ENCODE measurements at places on chromosomes 16 and 17.

- DNase-seq = no peak
These were observed 2.2 kb upstream of the AURKB start for GRCh38 chr17:8212312-8213180.

DNA sequence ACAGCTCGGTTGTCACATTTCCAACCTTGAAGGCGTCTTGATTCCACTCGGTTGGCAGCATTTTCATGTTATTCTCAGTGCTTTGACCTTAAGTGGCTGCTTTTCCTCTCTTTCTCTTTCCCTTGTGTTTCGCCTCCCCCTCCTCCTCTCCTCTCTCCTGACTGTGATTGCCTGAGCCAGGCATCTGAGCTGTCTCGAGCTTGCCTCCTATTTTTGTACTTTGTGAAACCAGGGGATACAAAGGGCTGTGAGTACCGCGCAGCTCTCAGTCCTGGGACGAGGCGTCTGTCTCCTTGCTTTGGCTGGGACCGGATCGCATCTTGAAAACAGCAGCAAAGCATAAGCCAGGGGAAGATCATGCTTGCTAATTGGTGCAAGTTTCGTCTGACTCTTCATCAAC is 48.8 kb upstream of the SDK2 start:
- no peak for DNase-seq

DNA sequence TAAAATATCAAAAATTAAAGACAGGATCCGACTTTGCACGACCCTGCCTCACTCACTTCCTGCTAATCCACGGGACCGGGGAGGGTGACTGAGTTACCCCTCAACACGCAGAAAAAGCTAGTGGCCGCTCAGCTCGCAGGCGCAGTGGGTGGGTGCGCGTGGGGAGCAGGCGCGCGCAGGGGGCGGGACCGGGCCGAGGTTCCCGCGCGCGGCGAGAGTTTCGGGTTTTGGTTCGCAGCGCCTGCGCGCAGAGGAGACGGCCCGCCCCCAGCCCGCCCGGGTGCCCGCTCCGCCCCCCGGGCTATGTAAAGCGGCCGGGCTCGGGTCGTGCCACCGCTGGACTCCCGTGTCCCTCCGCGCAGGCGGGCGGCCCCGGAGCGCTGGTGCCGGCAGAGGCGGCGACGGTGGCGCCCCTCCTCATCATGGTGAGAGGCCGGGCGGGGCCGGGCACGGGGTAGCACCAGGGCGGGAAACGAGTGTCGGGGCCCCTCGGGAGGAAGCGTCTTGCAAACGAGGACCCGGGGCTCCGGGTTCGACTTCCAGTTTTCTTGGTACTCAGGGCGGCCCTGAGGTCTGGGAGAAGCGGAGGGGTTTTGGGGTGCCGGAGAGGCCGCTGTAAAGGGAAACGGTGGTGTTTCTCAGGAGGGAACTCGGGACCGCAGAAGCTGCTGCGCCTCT is at the start of gene CNP:
Gene CNP (plus strand): TSS at position 333 of the 678 bp plus-strand sequence. CDS start 90 bp downstream, at position 423.
- peak; percentile 93 for DNase-seq

GRCh38 chr16:17964196-17964595 is 372.3 kb downstream of the NPIPA8 start:
- peak; percentile 11 for DNase-seq

- DNase-seq = peak; percentile 47
These were observed 36.0 kb upstream of the FBXO47 start for GRCh38 chr17:39002991-39003715.

- DNase-seq = no peak
These were observed 158.9 kb upstream of the FAM20A start for GRCh38 chr17:68760141-68760475.

- DNase-seq = peak; percentile 57
These were observed 1.0 kb downstream of the HERPUD1 start for GRCh38 chr16:56932721-56933619.

GRCh38 chr17:27631411-27631760 is 398 bp downstream of the LGALS9 start:
- DNase-seq = no peak

GRCh38 chr17:535198-535597 is 179.4 kb downstream of the VPS53 start:
- no peak for DNase-seq

GRCh38 chr16:82043680-82044584 is 8.9 kb downstream of the HSD17B2 start:
- peak; percentile 79 for DNase-seq

DNA sequence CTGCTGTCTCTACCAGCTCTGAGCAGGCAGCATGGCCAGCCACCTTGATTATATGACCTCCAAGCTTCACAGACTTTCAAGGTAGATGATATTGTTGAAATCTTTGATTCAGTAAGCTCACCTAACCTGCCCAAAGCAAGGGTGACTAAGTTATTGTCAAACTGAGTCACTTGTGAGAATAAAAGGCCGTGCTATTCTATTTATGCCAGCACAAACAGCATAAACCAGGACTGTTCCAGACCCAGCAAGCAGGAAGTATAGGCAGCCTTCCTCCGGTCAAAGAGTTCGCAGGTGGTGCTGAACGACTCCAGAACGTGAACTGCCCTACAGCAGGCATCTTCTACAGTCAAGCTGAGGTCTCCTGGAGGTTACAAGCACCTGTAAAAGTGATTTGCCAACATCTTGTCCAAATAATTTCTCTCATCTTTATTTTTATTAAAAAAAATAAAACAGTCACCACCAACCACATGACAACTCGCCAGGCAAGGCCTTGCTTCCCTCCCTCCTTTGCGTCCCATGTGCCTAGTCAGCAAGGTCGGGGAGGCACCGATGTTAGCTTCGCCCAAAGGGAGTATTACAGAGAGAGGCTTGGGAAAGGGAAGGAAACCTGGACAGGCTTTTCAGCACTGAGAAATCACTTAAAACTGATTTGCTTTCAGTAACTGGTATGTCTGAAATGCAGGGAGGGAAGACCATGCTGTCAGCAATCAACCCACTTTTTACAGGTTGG is 10.8 kb downstream of the ARL2BP start:
- no peak for DNase-seq

DNA sequence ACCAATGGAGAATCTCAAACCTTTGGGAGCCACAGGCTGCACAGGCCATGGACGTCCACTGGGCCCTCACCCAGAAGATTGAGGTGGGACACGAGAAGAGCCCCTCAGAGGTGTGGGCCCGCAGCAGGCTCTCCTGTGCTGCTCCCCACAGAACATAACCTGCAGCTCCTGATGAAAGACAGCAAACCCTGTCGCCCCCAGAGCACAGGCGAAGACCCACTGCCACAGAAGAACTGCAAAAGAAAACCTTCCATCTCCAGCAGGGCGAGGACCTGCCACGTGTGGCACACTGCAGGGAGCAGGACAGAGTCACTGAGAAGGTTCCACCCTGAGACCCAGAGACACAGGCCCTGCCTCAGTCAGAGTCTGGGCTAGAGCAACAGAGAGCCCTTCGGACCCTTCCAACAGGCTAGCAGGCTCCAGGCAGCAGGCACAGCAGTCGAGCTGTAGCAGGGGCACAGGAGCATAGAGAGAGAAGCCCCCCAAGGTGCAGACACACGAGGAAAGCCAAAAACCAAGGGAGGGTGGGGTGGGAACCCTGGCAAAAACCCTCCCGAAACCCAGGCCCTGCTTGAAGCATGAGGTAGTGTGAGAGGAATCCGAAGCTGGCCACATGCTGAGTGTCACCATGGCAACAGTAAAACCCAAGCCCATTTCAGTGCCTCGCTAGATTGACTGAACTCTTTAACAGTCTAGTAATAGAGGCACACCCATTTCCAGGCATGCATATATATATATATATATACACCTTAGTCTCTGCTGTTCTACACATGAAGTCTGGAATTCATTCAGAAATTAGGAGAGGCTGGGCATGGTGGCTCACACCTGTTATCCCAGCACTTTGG is 60.0 kb upstream of the CHMP6 start:
- peak; percentile 95 for DNase-seq

DNA sequence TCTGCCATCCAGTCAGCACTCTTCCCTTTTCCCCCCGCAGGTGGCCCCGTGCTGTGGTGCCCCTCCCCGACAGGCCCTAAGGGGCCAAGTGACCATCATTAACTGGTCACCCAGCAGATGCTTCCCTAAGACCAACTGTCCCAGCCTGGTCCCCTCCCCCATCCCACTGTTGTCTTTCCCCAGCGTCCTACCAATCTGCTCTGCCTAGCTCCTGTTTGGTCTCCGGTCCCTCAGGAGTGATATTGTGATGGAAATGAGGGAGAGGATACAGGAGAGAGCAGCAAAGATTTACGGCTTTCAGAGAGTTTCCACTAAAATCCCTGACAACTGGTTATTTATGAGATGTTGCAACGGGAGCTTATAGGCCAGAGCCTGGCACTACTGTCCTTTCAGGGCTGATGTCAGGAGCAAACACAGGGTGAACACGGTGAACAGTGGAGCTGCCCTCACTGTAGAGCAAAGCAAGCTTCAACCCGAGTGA is 1.4 kb upstream of the TTLL6 start:
- no peak for DNase-seq

- peak; percentile 90 for DNase-seq
These were observed 1.1 kb downstream of the VASN start for GRCh38 chr16:4372578-4373355.

GRCh38 chr17:7477392-7478275 is 1.8 kb downstream of the ZBTB4 start:
- DNase-seq = peak; percentile 83

DNA sequence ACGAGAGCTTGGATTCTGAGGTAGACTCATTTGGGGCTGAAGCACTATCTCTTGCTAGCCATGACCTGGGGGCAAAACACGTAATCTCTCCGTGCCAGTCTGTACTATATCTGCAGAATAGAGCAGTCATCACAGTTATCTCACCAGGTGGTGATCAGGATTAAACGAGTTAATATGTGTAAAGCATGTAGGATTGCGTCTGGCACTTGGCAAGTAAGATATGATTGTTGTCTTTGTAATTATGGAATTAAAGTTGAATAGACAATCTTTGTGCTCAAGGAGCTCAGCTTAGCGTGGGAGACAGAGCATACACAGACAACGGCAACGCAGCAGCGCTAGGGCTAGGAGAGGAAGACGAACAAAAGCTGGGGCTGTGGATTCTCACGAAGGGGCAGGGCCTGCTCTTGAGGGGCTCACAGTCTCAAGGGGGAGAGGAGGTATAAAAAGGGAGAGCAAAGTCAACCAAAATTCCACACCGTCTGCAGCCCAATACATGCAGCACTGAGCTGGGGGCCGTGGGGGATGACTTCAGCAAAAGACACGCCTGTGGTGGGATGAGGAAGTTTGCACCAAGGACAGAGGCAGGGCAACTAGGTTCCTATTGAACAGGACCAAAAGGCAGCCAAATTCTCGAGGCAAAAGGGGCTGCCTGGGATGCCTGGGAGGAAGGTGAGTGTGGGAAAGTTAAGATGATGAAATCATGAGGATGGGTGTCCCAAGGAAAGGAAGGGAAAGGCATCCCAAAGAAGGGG is 68.6 kb downstream of the SDK2 start:
- DNase-seq = no peak
